ENCODE measurements at places on chromosomes 12 and 14.

- DNase-seq, result no peak
Measured at GRCh38 chr14:98994561-98994960, 277.4 kb downstream of the BCL11B start.

GRCh38 chr12:49794811-49795653, 33.2 kb downstream of the NCKAP5L start:
- no peak for DNase-seq

DNA sequence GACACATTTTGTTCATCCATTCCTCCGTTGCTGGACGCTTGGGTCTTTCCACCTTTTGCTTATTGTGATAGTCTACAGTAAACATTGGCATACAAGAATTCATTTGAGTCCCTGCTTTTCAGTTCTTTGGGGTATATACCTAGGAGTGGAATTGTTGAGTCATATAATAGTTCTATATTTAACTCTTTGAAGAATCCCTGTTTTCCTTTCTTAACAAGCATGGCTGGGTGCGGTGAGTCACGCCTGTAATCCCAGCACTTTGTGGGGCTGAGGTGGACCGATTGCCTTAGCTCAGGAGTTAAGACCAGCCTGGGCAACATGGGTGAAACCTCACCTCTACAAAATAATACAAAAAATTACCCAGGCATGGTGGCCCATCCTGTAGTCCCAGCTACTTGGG, 75.4 kb downstream of the CCDC92 start:
- DNase-seq, result no peak

- no peak for DNase-seq
Measured at GRCh38 chr12:112170376-112170775, 45.0 kb downstream of the TRAFD1 start.

DNA sequence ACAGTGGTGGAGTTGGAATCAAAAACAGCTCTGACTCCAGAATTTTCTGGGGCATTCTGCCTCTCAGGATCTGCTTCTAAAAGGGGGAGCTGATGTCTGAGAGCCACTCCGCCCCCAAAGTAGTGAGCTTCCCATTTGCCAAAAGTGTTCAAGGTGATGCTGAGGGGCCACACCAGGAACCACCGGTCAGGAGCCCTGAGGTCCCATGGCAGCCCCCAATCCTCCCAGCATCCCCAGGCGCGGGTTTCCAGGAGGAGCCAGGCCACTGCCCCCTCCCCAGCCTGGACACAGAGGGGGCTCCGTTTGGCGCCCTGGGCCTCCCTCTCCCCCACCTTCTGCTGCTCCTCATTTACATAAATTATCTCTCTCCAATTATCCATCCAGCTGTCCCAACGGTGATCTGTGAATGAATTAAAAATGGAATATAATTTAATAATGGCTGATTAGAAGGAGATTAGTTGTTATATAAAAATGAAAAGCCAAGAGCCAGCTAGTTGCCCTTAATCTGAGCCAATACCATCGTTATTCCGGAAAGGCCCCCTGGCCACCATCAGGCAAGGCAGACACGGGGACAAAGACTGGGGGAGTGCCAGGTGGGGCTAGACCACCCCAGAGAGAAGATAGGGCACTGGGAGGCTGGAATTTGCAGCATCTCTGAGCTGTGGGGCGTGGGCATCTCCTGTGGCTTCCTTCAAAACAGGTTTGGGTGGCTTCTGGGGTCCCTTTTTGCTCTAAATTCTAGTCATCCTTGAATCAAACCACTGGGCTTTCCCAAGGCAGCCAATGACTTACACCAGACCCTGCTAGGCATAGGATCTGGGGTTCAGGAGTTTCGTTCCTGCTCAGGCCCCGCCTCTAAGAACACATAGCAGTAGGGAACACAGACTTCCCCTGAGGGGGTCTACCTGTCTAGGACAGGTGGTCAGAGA, 19.7 kb upstream of the VSX2 start:
- no peak for DNase-seq

- no peak for DNase-seq
Measured at GRCh38 chr12:80860206-80860605, 77.5 kb downstream of the LIN7A start.

GRCh38 chr12:121571920-121572319, 8.9 kb downstream of the KDM2B start:
- no peak for DNase-seq

DNA sequence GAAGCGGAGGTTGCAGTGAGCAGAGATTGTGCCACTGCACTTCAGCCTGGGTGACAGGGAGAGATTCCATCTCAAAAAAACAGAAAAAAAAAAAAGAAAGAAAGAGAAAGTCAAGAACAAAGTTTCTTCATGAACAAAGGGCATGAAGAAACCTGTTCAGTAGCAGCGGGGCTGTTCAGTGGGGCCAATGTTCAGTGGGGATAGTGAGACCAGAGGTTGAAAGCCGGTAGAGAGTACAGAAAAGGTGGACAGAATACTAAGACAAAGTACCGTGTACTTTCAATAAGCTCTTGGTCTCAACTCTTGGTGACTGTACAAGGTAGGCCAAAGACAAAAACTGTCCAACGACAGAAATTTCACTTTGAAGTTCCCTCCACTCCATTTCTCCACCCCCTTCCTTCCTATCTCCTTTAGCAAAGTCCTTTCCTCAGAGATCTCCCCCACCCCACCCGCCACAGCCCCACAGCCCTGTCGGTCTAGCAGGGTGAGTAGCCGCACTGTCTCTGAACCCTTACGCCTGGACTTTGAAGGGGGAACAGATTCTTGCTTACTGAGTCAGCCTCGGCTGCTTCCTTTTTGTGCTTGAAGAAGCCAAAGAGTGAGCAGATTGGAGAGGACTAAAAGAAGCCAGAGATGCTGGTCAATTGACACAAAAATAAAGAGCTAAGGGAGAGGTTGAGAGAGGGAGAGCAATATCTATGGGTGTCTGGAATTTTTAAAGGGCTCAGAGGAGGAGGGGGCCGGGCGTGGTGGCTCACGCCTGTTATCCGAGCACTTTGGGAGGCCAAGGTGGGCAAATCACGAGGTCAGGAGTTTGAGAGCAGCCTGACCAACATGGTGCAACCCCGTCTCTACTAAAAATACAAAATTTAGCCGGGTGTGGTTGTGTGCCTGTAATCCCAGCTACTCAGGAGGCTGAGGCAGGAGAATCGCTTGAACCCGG, 44.2 kb upstream of the FOS start:
- no peak for DNase-seq

GRCh38 chr14:37596790-37597472, 1.5 kb downstream of the TTC6 start:
- DNase-seq, result no peak

GRCh38 chr14:29601616-29602015, 326.0 kb downstream of the PRKD1 start:
- DNase-seq, result no peak

DNA sequence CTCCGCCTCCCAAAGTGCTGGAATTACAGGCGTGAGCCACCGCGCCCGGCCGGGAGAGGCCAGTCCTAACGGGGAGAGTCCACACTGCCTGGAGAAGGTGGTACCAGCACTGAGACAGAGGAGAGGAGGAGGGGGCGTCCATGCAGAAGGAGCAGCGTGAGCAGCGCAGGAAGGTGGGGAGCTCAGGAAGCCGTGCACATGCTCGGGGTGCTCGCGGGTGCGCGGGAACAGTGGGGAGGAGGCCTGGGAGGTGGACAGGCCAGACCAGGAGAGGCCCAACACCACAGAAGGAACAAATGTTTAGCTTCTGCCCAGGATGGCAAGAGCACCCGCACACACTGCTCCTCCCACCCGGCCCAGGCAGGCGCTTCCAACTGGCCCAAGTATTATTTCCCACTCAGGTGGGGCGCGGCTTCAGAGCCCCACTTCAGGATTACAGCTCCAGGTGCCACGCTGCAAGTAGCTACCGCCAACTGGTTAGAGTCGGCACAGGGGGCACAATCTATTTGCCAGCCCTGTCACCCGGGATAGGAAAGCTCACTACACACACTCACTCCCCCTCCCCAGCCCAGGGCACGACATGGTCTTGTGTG, 80.8 kb upstream of the BCL11B start:
- no peak for DNase-seq

DNA sequence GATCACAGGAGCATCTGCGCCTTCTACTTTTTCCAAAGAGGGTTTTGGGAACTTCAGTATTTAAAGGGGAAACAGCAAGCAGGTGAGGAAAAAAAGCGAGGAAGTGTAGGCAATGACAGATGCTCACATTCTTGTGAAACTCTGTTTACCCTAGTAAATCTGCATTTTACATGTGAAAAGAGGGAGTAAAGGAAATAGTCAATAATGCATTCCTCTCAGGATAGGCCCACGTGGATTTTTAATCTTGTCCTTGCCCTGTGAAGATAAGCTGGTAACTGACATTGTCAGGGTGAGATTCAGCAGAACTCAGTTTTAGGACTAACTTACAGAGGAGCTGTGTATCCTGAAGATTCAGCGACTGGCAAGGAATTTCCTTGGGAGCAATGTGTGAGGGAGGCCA, 1119.2 kb upstream of the TMEM132C start:
- DNase-seq, result no peak

- no peak for DNase-seq
Measured at GRCh38 chr12:28710882-28711281, 438.2 kb upstream of the FAR2 start.

GRCh38 chr12:28171356-28172060, 18.7 kb upstream of the CCDC91 start:
- no peak for DNase-seq

DNA sequence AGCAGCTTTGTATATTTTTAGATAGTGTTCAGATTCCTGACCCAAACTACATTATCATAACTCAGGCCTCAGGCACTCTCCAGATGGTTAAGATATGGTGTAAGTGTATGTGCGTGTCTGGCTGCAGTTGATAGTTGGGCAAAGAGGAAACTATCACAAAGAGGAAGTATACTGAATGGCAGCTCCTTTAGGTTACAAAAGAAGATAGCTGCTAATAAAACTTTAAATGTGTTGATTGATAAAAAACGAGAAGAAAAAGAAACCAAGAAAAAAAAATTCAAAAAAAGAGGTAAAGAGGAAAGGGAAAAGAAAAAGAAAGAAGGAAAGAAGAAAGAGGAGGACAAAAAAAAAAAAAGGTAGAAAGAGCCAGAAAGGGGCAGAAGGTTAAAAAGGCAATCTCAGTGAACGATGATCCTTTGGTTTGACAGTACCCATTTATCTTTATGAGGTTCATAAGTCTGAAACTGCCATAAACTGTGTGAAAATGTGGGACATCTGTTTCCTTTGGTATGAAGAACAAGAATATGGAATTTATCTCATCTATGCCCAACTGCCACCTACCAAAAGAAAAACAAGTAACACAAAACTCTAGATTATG, 42.2 kb downstream of the TAOK3 start:
- DNase-seq, result no peak

- no peak for DNase-seq
Measured at GRCh38 chr12:48302161-48302911, 48.4 kb downstream of the ZNF641 start.

- no peak for DNase-seq
Measured at GRCh38 chr14:80586131-80586530, 355.4 kb downstream of the CEP128 start.

GRCh38 chr14:59595071-59595470, 18.5 kb upstream of the CCDC175 start:
- no peak for DNase-seq

- no peak for DNase-seq
Measured at GRCh38 chr12:47066278-47067025, 13.0 kb upstream of the PCED1B start.

GRCh38 chr12:15453613-15454012, 131.3 kb downstream of the PTPRO start:
- DNase-seq, result no peak

DNA sequence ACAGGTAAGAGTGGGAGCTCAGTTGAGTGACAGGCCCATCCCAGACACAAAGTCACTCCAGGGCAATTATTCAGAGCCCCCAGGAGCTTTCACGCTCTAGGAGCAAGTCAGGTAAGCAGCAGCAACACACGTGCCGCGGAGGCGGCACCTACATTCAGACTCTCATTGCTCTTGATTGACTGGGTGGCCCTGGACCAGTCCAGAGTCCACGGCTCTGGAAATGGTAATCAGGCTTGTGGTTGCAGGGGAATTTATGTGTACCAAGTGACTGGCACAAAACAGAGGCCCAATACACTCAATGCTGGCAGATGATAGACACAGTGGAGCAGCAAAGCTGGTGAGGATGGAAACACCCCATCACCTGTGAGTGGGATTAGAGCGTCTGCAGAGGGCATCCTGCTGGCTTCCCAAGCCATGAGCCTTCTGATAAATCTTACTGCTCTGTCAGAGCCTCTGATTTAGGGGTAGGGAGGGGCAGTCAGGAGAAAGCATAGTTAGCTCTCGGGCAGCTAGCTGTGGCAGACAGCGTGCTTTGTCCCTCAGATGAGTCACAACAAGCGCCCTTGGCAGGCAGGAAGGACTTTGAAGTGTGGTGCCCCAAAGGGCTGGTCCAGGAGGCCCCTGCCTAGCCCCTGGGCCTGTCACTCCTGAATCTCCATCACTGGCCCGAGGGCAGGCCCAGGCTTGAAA, 344.7 kb downstream of the CACNA1C start:
- peak; percentile 14 for DNase-seq

DNA sequence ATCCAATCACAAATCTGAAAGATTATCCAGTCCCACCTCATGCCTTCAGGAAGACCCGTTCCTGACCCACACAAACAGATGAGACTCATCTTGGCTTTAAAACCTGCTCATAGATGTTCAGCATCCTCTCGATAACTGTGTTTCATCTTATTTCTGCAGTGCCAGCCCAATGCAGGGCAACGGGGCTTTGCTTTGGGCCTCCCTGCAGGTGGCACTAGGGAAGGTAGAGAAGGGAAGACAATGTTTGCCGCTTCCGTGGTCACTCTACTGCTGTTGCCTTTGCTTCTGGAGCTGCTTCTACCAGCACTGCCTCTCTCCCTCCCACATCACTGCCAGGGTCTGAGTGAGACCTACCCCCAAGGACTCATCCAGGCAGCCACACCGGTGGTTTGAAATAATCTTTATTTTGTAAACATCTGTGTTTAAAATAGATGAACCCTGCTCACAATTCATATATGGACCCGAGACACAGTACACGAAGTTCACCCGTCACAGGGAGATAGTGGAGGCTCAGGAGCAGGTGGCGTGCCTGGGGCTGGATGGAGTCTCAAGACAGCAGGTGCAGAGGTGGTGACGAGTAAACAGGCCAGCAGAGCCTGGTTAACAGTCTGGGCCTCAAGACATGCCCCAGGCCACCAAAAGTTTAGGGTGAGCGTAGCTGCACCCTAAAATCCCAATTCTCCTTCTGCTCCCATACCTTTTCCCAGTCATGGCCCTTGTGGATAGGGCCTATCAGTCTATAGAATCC, 3.1 kb upstream of the GPX2 start:
- no peak for DNase-seq

DNA sequence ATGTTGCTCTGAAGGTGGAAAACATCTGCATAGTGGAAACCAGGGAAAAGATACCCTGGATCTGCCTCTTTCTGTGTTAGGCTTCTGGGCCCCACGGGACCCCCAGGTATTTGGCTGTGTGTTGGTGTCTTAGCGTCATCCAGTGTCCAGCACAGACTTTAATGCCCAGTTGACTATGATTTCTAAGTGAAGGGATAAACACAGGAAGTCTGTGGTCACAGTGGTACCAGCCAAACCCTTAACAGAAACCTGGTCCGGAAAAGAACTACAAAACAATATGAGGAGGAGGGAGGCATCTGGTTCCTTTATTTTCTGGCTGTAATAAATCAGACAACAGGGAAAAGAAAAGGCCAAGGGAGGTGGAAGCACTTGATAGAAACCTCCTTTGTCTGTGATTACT, 56.4 kb downstream of the CMKLR1 start:
- DNase-seq, result no peak
